ENCODE measurements at places on chromosomes 5 and 9.

DNA sequence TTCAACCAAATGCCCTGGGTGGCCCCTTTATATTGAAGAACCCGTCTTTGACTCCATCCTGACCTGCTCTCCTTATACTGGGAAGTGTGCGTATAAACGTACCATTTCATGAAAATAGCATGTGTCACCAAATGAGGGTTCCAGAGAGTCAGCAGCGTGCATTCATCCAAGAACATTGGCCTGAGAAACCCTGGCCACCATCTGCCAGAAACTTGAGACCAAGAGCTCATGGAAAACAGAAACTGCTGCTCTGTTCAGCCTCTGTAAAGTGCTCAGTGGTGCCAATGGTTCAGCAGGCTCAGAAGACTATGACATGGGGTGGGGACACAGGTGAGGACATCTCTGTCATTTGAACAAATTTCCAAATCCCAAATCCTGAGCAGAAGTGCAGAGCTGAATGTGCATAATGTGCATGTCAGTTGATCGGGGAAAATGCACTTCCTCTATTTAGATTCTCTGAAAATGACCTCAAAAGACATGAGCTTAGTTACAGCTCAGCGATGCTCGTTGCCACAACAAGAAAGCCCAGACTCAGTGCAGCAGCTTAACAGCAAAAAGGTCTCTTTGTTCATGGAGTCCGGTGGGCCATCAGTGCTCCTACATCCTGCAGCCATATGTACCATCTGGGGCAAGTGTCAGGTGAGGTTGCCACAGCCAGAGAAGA is 176.1 kb downstream of the ATPSCKMT start:
- DNase-seq: no peak

DNA sequence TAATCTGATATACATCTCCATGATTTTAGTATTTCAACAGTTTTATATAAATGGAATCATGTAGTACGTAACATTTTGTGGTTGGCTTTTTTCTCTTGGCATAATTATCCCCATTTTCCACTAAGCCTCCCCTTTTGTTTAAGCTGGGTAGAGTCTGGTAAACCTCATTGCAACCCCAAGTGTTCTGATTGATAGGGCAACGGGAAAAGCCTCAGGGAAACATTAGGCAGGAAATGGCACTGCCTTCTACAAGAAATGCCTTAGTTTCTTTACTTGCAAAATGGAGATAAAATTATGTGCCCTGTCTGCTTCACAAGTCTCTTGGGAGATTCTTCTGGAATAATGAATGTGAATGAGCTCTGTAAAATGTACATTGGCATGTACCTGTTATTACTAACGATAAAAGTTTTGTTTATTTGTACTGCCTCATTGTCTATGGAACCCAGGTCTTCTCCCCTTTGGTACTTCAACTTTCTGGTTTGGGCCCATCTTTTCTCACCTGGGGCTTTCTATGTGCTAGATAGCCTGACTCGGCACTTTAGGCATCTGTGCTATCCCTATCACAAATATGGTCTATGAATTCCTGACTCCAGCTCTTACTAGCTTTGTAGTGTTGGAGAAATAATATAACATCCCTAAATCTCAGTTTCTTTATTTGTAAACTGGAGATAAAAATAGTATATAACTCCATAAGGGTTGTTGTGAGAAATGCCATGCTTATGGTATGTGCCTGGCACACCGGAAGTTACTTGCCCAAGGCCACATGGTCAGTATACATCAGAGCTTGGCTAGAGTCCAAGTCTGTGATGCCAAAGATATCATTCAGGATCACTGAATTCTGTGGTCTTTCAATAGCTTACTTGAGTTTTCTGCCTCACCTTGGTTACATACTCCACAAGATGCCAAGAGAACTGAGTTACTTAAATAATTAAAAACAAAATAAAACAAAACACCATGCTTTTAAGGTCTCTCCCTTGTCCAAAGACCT is 48.2 kb upstream of the ZNF169 start:
- no peak for DNase-seq

DNA sequence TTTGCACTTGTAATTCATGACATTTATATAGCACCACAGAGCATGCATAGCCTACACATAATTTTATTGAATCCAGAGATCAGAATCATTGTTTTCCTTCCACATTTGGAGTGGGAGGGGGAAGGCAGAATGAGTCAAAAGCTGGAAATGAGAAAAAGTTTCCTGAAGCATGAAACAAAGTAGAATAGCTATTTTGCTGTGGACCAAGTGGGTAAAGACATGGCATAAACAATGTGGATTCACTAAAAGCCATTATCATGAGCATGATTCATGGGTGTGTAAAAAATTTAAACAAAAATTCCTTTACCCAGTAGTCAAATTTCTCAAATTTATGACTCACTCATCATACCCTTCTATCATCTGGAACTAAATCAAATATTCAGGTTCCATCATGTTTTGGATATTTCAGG is 97.9 kb downstream of the YIPF5 start:
- DNase-seq: peak; percentile 64

GRCh38 chr9:36290996-36291395 is 32.7 kb upstream of the GNE start:
- DNase-seq: no peak

DNA sequence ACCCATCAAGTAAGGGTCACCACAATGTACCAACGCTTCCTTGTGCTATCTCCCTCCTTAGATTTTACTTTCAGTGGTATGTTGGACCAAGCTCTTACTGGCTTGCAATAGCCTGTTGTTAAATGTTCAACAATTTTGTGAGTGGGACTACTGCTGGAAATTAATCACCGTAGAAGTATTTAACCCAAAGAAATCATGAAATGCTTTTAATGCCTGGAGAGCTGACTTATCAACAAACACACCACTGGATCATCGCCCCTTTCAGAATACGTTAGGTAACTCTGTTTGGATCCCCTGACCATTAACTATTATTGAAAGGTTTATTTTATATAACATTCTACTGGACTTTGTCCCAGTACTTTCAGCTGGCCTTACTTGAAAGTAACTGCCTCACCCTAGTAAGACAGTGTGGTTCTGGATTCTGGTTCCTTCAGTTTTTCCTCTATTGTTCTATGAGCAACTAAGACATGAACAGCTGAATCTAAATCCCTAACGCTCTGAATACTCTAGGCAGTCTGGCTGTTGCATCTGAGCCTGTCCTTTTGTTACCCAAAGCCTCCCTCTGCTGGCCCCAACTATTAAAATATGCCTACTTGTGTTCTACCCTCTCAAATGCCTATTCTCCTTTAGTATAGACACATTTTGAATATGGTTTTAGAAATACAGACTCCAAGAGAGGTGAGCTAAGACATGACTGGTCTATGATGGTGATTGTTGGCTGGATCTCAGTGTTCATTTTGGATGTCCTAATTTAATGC is 1203.4 kb upstream of the DMAC1 start:
- no peak for DNase-seq

GRCh38 chr5:179839328-179840256 is 18.9 kb downstream of the SQSTM1 start:
- no peak for DNase-seq

- peak; percentile 71 for DNase-seq
Measured at GRCh38 chr9:36407122-36407723, 7.2 kb upstream of the RNF38 start.

GRCh38 chr9:107631788-107632187 is 142.2 kb upstream of the KLF4 start:
- no peak for DNase-seq

DNA sequence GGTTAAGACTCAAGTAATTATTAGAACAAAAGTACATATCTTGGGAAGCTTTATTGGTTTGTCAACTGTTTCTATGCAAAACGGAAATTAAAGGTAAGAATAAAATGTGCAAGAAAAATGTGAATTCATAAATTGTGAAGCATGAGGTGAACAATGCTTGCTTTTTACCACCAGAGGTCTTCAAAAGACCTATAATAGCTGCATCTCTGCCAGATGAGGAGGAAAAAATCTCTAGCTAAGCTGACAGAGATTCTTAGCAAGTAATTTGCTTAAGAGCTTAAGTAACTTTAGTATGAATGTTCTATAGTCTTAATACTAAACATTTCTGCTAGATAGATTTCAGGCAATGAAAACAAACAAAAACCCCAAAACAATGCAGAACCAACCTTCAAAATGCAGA is 54.1 kb downstream of the MRPS30 start:
- peak; percentile 28 for DNase-seq

DNA sequence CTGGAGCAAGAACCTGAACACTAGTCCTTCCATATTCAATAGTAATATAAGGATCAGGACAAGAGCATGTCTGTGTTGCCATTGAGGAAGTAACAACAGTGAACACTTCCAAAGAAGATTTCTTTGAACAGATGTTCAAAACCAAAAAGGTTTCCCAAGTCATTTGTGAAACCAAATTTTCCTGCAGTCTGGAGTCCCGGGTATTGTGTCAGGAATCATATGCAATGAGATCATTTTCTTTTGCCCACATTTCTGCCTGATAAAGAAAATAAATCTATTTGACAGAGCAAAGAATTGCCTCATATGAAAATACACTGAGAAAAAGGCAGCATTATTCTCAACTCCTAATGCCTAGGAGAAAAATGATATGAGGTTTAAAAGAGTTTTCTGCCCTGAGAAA is 151.7 kb downstream of the SNX18 start:
- peak; percentile 45 for DNase-seq

- no peak for DNase-seq
Measured at GRCh38 chr9:124778575-124779367, 1.8 kb downstream of the OLFML2A start.

DNA sequence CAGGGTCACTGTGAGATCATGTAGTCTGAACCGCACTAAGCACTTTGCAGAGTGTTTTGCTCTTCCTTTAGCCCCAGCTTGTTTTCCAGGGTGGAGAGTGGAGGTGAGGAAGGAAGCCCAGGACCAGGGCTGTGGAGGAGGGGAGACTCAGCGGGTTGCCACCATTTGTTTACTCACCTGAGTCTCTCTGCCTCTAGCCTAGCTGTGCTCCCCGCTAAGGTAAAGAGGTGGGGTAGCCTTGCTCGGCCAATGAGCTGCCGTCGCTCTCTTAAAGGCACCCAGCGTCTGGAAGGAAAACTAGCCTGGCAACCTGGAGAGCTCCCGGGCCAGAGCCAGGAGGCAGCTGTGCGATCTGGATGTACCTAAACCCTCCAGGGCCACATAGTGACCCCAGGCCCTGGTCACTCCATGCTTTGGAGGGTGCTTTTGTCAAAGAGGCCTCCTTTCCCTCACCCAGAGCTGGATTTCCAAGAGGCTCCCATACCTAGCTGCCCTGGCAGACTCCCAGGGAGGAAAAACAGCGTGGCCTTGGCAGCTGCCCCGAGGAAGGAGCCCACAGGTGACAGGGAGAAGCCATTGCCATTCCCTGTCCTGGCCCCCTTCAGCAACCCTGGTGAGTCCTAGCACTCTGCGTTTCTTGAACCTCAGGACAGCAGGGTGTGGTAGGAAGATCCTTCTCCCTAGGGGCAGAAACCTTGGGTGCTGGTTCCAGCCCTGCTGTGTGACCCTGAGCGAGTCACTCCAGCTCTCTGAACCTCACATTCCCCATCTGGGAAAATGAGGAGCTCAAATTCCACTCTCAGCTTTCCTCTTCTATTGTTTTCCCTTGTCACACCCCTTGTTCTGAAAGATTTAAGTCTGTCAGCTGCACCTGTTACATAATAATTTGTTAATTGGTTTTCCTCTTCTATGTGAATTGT is 42.4 kb upstream of the LARP1 start:
- DNase-seq: no peak

DNA sequence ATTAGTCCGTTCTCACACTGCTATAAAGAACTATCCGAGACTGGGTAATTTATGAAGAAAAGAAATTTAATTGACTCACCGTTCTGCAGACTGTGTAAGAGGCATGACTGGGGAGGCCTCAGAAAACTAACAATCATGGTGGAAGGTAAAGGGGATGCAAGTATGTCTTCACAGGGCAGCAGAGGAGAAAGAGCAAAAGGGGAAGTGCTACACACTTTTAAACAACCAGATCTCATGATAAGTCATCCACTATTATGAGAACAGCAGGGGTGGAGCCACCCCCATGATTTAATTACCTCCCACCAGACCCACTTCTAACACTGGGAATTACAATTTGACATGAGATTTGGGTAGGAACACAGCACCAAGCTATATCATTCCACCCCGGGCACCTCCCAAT is 26.6 kb downstream of the FST start:
- DNase-seq: no peak

GRCh38 chr5:178667688-178668087 is 40.8 kb upstream of the CLK4 start:
- no peak for DNase-seq

Data from endothelial cell of umbilical vein (primary cell).